Lower lobe of right lung (tissue), 2 donors: ENCODE measurements at places on chromosomes 12 and 14.

GRCh38 chr12:72033991-72034390 is 95.3 kb downstream of the TPH2 start:
- no peak for DNase-seq

DNA sequence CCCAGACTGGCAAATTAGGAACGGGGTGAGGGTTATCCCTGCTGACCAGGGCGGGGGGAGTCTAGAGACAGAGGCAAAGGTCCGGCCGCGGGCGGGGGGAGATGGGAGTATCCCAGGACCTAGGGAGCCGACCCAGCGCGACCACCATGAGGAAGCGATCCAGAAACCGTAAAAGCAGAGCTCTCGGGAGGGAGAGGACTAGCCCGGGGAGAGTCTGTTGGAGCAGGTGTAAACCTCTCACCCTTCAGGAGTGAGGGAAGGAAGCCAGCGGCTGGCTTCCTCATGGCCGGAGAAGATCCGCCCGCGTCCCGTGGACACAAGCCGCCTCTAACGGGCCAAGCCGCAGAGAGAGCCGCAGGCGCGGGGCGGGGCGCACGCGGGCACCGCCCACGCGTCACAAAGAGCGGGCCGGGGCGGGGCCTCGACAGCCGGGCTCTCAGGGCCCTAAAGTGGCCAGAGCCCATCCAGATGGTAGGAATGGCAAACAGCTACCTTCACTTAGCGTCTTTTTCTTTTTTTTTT is at the start of gene ACRBP:
ACRBP (minus strand) TSS at position 350 of the 522 bp plus-strand sequence; CDS start at position 284, 66 bp downstream.
- DNase-seq = peak; percentile 89

DNA sequence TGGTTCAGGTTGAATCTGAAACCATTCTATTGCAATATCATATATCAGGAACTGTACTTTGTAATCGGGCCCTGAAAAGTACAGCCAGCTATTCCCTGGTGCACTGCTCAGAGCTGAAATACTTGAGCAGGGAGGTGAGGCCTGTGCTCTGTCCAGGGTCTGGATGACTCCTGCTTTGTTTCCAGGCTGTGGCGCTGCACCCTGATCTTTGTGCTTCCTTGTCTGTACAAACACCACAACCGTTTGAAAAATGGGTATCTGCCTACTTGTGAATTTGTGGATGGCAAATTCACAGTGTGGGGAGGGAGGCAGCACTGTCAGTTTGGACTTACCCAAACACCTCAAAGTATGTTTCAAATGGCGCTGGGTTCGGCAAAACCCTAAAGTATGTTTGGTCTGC is 155.4 kb upstream of the FAR2 start:
- no peak for DNase-seq

DNA sequence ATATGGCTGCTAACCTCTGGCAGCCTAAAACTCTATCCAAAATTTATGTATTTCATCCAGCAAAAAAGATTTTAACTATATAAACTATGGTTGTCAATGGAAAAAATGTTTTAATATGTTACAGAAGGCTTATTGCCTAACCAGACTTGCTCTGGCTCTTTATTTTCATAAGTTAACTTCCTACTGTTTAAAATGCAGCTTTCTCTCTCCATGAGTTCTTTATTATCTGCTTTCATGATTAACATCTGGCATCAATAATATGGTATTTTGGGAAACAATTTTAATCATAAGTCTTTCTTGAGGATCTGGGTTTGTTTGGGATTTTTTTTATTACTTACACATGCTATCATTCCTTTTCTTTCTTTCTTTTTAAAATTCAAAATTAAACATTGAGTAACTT is 20.5 kb downstream of the KERA start:
- no peak for DNase-seq

GRCh38 chr12:92771001-92771400 is 68.2 kb downstream of the PLEKHG7 start:
- DNase-seq = no peak

DNA sequence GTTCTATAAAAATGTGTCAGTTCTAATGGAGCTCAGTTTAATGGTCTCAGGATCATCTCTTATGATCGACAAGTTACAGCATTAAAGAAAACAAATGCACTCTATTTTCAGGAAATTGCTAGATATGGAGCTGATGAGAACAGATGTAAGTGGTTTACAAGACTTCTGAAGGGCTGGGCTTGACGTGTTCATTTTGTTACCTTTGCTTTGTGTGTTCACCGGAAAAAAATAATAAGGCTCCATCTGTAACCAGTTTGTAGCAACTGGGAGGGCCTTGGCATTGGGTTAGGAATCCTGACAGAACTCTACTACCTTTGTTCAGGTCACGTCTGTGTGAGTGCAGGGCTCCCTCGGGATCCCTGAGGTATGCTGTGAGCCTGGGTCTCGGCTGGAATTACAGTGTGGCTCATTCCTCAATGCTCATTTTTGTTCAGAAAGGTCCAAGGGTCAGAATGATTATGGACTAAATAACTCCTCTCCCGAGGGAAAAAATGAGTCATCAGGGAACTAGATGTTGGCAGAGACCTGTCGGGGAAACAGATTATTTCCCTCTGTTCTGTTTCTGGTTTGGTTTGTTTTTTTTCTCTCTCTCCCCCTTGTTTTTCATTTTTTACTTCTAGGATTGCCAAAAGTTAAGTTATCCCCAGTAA is 158.0 kb downstream of the SLC5A8 start:
- no peak for DNase-seq

GRCh38 chr12:108727868-108728735 is 3.2 kb downstream of the CORO1C start:
- DNase-seq = no peak

DNA sequence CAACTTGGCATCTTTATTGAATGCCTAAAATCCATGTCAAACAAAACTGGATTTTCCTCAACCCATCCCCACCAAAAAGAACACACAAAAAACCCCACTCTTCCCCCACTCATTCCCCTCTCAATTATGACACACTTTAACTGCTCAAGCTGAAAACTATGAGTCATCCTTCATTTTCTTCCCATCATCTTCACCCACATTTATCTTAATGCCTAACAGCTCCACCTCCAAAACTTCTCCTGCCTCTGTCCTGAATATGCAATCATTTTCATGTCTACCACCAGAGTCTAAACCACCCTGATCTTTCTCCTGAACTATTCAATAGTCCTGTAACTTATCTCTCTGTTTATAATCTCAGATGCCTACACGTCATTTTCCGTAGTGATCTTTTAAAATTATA is 239.7 kb downstream of the BCAT1 start:
- no peak for DNase-seq

GRCh38 chr14:90381999-90382451 is 14.8 kb upstream of the CALM1 start:
- peak; percentile 81 for DNase-seq

- DNase-seq = peak; percentile 83
Measured at GRCh38 chr14:69625299-69626131, 14.1 kb downstream of the SUSD6 start.

DNA sequence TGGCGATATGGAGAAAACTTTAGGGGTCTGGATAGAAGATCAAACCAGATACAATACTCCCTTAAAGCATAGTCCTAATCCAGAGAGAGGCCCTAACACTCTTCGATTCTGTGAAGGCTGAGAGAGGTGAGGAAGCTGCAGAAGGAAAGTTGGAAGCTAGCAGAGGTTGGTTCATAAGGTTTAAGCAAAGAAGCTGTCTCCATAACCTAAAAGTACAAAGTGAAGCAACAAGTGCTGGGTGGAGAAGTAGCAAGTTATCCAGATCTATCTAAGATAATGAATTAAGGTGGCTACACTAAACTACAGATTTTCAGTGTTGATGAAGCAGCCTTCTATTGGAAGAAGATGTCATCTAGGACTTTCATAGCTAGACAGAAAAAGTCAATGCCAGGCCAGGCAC is 24.6 kb upstream of the MTERF2 start:
- DNase-seq = no peak

DNA sequence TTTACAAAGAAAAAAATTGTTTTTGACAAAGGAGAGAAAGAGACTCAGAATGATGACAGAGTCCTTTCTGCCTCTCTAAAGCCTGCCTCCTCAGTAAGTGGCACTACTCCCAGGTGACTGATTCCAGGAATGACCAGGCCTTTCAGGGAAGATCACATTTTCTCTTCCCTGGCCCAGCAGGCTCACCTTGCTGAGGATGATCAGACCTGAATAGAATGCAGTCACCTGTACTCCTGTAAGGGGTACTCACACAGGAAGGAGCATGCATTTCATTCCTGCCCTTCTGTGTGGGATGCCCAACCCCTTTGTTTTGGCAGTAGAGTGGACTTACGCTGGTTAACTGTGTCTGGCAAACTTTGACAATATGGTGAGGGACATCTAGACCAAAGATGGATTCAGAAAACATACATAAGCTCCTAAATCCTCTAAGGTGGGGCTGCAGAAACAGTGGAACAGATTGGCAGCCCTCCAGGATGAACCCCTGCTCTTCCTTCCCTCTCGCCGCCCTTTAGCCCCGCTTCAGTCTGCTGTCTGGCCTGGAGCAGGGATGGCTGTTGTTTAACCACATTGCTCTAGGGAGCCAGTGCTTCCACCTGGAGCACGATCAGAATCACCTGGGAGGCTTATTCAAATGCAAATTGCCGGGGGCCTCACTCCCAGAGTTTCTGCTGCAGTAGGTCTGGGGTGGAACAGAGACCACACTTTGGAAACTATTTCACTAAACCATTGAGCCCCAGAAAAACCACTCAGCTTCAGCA is 29.8 kb downstream of the ERG28 start:
- DNase-seq = no peak

- no peak for DNase-seq
Measured at GRCh38 chr14:98867726-98868125, 404.3 kb downstream of the BCL11B start.

GRCh38 chr14:28653521-28653920 is 113.1 kb upstream of the FOXG1 start:
- no peak for DNase-seq

DNA sequence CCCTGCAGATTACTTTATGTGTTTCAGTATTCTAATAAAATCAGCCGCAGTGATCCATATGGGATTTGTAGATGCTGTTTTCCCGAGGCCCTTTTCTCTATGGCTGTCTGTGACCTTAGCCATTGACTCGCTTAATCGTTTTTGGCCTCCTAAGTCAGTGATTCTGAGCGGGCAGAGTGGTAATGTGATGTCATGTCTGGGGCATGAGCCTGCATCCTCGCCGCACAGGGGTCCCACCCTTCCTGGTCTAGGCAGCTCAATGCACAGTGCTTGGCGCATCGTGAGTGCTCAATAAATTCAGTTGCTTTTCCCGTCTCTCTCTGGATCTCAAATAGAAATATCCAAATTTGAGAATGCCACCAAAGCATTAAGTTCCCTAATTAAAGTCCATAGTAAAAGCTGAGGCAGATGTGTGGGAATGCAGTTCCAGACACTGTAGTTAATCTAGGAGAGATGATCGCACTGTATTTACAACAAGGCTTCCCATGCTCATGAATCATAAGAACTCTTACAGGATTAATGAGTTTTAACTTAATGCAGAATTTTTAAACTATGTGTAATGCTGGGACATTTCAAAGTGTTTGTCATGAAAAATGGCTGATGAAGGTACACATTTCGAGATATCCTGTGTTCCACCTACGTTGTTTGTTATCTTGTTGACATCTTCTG is 29.3 kb downstream of the HMGA2 start:
- no peak for DNase-seq

DNA sequence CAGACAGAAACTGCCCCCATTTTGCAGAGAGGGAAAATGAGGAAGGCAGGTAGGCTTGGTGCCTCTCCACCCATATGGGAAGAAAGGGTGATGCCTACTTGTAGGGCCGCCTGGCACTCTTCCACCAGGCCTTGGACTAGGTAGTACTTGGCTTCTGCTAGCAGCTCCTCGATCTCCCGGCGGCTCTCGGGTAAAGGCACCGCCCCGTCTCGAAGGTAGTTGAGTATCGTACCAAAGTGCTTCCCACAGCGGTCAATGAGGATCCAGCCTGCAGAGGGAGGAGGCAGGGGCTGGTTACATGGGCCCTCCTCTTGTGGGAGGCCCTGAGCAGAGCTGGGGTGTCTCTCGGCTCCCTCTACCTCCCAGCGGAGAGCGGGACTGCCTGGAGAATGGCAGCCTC is 16.6 kb downstream of the KCTD10 start:
- DNase-seq = peak; percentile 94

- no peak for DNase-seq
Measured at GRCh38 chr14:53214384-53214783, 61.3 kb upstream of the DDHD1 start.

DNA sequence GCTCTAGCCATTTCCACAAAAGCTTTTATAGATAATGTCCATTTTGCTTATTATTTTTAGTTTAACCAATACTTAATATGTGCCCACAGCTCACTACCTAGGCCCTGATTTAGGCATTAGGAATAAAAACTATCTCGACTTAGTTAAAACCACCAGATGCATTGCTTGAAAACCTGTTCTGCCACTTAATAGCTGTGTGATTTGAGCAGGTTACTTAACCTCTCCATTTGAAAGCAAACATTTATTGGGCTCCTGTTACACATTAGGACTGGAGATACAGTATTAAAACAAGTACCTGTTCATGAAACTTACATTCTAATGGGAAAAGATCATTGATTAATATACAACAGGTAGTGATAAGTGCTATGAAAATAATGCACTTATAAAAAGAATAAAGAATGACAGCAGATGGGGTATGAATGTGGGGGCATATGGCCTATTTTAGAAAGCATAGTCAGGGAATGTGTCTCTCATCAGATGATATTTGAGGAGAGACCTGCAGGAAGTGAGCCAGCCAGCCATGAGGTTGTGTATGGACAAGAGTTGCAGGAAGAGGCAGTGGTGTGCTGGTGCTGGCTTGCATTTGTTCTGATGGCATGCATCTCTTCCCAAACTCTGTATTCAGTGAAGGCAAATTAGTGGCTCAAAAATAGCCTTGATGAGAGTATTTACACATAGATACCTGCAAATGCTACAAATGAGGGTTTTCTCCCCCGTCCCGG is 34.3 kb downstream of the NOPCHAP1 start:
- no peak for DNase-seq

DNA sequence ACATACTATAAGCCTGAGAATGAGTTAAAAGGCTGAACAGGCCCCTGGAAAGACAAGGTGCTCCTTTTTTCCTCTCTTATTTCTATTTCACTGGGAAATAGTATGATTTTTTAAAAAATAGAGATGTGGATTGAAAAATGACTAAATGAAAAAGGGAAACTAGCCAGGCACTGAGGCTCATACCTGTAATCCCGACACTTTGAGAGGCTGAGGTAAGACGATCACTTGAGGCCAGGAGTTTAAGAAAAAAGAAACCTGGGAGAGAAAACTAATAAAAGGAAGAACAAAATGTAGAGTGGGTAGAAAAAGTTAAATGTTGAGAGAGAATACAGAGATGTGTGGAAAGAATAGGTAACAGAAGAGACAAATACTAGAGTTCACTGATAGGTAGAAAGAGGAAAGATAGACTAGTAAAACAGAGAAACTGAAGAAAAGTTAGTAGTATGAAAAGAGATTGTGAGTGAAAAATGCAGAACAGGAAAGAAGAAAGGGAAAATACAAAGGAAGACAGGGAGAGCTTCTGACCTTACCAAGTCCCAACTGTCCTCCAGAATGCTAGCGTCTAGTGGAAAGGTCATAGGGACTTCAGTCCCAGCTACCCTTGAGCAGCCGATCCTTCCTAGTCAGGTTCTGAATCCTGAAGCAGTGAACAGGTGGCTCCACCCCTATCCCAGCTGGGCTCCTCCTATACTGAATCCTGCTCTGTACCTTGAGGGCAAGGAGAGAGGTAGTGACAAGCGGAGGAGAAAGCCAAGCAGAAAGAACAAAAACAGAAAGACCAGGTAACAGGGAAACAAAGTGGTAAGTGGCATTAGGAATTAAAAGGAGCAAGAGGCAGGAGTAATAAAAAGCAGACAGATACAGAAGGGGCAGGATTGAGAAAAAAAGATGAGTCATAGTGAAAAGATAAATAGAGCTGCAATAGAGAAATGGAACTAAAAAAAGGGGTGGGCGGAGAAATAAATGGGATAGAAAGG is 7.3 kb downstream of the TMEM116 start:
- DNase-seq = peak; percentile 63
